ENCODE measurements at places on chromosomes 7 and 10.

GRCh38 chr7:16402091-16402490, 19.2 kb downstream of the CRPPA start:
- DNase-seq, result no peak

- no peak for DNase-seq
These were observed 49.8 kb downstream of the ZNF239 start for GRCh38 chr10:43524434-43525247.

DNA sequence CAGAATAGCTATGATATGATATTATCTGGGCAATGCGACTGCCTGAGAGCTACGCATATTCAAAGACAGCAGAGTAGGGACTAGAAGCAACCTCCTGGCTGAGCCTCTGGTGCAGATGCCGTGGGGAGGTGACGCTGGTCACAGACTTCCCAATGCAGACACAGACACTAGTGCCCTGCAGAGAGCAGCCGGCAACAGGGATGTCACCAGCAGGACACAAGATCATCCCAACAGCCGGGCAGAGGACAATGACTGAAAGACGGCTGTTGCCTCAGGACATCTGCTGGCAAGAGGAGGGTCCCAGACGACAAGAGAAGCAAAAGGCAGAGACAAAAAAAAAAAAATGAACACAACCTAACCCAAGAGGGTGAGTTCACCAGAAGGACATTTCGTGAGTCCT, 104.6 kb downstream of the CALN1 start:
- no peak for DNase-seq

DNA sequence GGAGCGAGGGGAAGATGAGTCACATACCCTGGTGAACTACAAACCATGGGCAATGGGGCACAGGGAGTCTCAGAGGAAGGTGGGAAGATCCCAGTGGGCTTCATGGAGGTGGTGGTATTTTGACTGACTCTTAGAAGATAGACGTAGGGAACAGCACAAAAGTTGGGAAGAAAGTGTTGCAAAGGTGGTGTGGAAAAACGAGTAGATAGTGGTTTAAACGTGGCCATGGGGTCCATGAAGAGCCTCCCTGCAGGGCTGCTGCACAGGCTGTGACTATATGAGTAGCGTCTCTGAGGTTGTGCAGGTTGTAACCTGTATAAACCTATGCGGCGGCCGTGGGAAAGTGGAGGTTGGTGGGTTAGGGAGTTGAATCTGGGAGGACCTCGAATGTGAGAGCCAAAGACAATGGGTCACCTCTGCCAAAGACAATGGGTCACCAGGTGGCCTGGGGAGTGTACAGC, 13.8 kb downstream of the LZTS2 start:
- no peak for DNase-seq

DNA sequence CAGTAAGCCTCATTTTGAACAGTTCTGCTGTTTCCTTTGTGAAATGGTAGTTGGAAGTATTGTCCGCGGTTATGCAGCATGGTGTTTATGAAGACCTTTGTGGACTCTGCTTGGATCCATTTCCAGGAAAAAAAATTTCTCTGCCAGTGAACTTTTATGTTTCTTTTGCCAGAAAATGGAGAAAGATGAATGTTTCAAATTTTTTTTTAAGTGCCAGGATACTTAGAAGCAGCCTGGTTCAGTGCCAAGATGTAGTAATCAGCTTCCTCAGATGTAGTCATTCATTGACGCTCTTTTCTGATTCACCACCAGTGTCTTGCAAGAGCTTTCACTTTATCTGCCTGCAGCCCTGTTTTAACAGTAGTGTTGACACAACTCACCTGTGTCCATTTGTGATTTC, 258.2 kb downstream of the SDK1 start:
- DNase-seq, result no peak

- no peak for DNase-seq
These were observed 254.4 kb upstream of the KLF14 start for GRCh38 chr7:130988443-130988842.

- DNase-seq, result no peak
These were observed 68.0 kb downstream of the SUGCT start for GRCh38 chr7:40202851-40203250.

DNA sequence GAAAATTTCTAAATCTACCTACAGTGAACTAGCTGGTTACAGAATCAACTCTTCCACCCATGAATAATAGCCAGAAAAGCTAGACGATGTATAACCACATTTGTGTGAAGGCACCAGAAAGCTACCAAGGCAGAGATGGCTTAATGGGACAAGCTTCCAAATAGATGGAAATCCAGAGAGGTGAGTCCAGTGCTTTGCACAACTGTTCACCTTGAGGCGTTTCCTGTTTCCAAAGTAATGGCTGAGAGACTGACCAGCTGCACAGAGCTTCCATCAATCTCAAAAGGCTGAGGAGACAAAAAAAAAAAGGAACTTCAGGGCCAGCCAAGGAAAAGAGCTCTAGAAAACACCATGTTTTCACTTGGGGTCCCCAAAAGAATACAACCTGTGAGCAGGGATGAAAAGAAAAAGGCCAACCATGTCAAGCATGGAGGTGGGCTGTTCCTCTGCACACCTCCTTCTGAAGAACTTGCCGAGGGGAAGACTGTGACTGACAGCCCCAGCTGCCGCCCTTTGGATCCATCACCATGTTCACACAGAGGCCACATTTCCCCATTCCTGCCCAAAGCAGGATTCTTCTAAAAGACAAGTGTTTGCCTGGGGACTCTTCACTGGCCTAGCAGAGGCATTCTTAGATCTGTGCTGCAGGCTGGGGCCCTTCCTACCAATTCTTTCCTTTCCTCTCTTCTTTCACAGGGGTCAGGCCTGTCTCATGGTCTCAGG, 72.9 kb downstream of the ARHGAP21 start:
- no peak for DNase-seq

- no peak for DNase-seq
These were observed 78.1 kb downstream of the CREM start for GRCh38 chr10:35204650-35205319.

GRCh38 chr10:34116220-34116641, 698.9 kb downstream of the PARD3 start:
- no peak for DNase-seq

DNA sequence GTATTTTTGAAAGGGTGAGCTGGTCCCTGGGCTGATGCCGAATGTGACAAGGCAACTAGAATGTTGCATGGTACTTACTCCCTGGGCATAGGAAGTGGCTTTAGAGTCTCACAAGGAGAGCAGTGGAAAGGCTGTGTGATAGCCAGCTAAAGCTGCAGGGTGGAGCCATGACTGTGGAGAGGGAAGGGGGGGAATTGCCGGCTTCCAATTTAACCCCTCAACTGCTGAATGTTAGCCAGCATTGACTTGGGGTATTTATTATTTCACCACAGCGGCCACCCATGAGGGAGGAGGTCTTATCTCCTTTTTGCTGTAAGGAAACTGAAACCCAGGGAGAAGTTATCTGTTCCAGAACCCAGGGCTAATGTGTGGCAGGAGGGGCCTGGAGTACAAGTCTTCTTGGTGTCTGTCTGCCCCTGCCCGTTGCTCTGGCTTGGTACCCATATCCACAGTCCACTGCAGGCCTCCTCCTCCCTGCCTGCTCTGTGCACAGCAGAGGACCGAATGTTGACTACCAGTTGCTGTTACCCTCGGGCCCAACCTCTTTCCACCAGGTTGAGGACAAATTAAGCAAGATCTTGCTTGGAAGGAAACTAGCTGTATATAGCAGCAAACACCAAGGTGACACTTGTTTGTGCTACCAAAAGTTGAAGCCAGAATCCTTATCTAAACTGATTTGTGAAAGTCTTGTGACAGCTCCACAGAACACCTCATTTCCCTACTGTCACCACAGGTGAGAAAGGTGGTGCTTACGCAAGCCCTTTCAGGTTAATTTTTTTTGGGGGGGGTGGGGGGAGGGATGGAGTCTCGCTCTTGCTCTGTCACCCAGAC, 37.6 kb downstream of the WBP1L start:
- DNase-seq, result no peak

- peak; percentile 95 for DNase-seq
These were observed at the start of gene TPST1 for GRCh38 chr7:66204822-66205740. Gene TPST1, plus strand, starts transcription at chr7:66205334. Its CDS starts 35,092 bp downstream, at chr7:66240426.

- DNase-seq, result no peak
These were observed 118.0 kb downstream of the PRKAG2 start for GRCh38 chr7:151758622-151759540.

DNA sequence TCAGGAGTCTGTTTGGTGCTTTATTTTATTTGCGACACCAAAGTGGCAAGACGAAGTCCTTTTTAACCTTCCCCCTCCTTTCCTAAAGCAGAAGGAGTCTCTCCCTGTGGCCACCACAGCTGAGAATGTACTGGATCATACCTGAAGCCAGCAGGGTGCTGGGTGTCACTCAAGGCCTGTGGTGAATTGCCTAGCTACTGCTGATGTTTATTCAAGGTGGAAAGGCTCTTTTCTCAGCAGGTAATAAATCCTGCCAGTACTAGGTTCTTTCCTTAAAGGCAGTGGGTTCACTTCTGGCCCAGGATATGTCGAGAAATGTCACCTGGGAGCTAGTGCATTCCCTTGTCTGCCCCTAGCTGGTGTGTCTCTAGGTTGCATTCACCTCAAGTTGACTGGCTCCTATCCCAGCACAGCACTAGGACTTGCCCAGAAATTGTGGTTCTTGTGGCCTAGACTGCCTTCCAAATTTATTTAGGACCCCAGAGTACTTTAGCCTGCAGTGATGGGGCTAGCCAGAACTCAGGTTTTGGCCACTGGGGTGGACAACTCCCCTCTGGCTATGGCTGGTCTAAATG, 60.8 kb upstream of the FAM3C start:
- no peak for DNase-seq

DNA sequence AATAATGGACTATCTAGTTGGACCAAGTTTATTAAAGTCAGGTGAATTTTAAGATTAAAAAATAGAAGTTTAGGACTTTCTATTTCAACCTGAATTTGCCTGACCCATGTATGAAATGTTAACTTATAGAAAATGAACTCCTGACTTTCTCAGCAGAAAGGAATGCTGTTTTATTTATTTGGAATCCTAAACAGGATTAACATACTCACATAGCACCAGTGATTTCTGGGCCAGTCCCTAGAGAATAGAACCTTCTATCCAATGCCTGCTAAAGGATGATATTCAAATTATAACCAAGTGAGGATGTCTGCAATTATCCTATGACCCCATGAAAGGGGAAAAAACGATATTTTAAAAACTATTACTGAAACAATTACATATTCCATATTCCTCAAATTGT, 148.8 kb downstream of the CHRM2 start:
- DNase-seq, result no peak

DNA sequence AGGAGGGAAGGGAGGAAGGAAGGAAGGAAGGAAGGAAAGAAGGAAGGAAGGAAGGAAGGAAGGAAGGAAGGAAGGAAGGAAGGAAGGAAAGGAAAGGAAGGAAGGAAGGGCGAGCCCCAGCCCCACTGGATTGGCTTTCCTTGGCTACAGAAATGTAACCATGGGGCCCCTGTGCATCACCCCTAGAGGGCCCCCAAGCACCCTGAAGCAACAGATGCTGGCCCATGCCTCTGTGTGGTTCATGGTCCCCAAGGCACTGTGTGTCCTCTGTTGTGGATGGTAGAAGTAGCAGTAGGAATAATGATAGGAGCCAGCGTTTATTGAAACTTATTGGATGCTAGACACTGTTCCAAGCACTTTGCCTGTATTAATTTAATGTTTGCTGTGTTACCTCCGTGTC, 116.6 kb upstream of the MACROH2A2 start:
- DNase-seq, result peak; percentile 43

DNA sequence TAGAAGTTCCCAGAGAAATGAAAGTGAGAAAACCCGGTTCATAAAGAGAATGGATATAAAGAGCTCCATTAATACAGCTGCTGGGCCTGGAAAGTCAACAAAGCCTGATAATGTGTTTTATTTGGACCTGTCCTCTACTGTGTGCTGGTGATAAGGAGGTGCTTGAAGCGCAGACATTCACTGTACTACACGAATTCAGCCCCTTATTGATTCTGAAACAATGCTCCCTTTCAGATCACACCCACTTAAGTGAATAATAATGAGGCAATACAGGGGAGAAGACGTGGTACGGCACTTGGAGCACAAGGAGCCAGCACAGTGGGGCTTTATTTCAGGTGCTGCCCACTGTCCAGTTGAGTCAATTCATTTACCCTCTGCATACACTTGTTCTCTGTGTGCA, 260.8 kb downstream of the FGFR2 start:
- DNase-seq, result no peak

DNA sequence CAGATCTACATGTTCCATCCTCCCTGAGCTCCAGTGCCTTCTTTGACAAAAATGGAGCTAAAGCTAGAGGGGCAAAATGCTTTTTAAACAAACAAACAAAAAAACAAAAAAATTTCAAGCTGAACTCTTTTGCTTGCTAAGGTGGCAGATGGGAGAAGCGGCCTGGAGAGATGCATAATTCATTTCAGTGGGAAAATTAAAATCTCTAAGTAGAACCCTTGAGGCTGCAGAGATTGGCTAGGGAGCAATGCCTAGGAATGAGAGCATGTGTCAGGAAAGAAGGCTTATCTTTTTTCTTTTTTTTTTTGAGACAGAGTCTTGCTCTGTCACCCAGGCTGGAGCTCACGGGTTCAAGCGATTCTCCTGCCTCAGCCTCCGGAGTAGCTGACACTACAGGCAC, 46.4 kb upstream of the SAMD8 start:
- DNase-seq, result no peak

DNA sequence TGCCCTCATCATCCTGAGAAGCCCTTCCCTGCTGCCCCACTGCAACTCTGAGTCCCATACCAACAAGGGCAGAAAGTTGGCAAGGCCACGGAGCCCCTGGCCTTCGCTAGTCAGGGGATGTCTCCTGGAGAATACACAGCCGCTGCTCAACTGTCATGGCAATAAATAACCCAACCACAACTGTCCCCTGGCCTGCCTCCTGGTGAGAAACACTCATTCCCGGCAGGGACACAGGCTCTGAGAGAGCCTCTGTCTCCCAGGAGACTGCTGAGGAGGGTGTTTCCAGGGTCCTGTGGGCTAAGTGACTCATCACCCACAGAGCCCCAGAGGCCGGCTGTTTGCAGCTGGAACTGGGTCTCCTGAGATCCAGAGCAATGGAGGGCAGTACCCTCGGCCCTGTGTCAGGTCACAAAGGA, 354.1 kb downstream of the TNS3 start:
- DNase-seq, result no peak

- no peak for DNase-seq
These were observed 63.2 kb downstream of the PARP12 start for GRCh38 chr7:139999516-139999915.

DNA sequence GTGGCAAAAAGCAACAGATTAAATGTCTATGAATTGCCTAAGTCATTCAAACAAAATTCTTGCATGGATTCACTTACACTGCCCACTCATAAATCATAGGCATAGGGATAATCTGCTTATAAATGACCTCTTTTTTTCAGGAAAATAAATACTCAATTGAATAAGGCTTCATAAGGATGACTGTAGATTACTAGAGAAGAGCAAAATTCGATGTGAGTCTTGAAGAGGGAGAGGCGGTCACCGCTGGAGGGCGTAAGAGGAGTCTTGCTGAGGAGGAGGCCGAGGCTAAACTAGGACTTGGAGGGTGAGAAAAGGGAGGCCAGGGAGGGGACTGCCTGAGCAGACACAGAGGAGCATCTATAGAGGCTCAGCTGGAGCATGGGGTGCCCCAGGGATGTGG, 135.4 kb upstream of the RSU1 start:
- no peak for DNase-seq

GRCh38 chr7:13948019-13948801, 41.3 kb downstream of the ETV1 start:
- no peak for DNase-seq

- no peak for DNase-seq
These were observed 1.8 kb downstream of the INPP5A start for GRCh38 chr10:132539431-132539839.

Data from GM12891 (cell line).